ENCODE measurements at places on chromosomes 5 and 9.
A peak's percentile ranks its signal among the peaks of the same experiment; 100 is the strongest.

- no peak for DNase-seq
These were observed 40.8 kb downstream of the SHC3 start for GRCh38 chr9:89137542-89138462.

DNA sequence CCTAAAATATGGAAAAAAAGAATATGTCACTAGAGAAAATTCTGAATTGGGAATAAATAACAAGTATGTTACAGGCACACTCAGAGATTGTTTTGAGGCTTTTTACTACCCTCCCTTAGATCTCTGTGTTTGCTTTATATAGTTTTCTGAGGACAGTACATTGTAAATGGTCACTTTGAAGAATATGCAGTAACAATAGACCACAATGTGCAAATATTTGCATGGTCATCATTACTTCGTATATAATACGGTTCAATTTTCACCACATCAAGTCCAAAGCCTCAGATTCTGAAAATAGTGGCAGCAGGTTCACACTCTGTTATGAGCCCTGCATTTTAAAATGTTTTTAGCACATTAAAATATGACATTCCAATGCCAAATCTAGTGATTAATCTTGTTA lies 238.6 kb downstream of the ADAMTS6 start:
- no peak for DNase-seq

DNA sequence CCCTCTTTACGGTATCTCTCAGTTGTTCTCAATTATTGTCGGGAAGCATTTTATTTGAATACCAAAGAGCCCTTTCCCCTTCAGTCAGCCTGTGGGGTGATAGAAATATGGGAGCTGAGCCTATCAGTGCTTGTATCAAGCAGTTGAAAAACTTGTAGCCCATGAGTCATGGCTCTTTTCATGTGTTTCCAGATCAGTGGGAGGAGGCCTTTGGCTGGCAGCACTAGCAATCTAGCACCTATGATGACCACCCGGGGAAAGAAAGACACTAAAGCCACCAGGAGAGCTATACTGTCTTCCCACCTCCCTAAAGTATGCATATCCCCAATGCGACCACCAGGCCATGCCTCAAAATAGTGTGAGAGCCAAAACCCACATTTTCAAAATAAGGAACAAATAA lies 696.9 kb upstream of the C9orf72 start:
- no peak for DNase-seq

DNA sequence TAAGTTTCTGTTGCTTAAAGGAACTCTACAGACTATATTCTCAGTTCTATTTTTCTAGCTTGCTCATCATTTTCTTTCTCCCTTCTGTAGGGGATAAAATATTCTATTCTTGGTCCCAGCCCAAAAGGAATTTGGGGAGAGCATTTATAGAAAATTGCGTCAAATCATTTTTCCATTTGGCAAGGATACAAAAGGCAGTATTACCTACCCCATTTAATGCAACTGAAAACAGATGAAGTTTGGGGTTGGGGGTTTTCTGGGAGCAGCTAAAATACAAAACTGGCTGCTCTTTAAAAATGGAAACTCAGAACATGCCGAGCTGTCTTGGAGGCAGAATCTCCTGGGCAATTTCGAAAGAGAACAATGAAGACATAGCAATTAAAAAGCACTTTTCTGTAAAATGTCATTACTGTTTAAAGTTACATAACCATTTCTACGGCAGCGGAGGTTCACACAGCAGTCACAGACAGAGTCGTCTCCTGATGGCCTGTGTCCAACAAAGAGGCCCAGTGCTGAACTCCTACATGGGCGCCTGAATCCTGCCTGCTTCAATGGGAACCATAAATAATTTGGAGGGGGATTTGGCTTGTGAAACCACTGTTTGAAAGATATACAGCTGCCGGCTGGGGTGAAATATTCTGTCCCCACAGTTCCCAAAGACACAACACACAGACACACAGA lies 152.4 kb downstream of the BRINP1 start:
- DNase-seq, result no peak

DNA sequence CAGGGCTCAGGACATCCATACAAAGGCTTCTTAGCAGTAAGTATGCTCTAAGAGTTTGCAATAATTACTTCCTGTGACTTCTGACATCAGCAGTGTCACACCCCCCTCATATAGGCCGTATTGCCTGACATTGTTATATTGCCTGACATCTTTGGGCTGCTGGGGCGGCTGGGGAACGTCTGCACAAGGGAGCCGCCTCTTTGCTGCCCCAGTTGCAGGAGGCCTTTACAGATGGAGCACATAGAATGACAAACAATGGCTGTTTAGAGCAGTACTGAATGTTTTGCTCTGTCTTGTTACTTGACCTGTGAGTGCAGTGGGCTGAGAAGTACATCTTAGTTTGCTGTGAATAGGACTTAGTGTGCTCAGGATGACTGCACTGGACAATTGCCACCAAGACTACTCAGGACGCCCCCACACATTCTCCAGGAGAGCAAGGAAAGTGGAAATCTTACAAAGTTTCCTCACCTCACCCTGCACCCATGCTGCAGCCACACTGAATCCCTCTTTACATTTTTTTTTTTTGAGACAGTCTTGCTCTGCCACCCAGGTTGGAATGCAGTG lies 65.4 kb upstream of the SPOCK1 start:
- no peak for DNase-seq

DNA sequence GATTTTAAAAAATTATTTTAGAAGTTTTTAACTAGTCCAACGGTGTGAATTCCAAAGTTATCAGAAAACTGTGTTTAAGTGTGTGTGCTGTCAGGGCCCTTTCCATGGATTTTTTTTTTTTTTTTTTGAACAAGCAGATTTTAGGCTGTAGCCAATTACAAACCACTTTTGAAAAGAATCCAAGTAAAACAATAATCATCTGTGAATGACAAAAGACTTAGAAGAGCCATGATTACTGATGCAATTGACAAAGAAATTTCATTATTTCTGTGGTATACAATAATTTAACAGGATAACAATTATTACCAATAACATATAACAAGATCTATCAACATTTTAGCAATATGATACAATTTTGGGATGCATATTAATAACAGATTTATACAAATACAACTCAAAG lies 16.2 kb upstream of the PAIP1 start:
- DNase-seq, result no peak

GRCh38 chr9:14303100-14303499 lies 10.8 kb downstream of the NFIB start:
- DNase-seq, result no peak

DNA sequence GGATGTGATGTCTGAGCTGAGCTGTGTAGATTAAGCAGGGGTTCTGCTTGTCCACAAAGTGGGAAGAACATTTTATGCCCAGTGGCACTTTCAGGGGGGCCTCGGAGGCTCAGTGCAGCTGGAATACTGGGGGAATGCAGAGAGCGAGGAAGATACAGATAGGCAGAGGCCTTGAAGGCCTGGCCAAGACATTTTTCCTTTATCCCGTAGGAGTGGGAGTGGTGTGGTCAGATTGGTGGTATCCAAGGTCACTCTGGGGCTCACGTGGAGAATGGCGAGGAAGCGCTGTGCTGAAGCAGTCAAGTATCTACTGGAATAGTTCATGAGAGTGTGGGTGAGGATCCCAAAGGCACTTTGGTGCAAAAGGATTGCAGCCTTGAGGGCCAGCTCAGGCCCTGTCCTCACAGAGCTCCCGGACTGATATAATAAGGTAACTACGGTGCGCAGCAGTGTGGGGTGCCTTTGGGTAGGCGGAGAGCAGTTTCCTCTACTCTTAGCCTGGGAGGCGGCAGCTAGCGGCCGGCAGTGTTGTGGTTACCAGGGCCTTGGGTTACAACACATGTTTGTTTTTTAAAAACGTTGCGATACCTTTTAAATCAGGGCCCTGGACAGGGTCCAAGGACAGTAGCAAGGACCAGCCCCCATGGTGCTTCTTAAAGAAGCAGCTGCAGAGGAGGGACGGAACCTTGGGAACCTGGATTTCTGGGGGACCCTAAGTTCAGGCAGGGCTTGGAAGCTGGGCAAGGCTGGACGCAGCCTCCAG lies 10.8 kb upstream of the CCDC69 start:
- DNase-seq, result no peak

DNA sequence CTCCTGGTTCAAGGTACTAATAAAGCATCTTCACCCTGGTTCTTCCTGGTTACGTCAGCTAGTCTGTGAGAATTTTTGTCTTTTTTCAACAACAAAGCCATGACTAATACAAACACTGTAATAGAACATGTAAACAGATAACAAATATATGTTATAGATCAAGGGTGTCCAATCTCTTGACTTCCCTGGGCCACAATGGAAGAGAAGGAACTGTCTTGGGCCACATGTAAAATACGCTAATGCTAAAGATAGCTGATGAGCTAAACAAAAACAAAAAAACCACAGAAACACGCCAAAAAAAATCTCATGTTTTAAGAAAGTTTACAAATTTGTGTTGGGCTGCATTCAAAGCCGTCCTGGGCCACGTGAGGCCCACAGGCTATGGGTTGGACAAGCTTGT lies 124.5 kb upstream of the GNA14 start:
- DNase-seq, result no peak

DNA sequence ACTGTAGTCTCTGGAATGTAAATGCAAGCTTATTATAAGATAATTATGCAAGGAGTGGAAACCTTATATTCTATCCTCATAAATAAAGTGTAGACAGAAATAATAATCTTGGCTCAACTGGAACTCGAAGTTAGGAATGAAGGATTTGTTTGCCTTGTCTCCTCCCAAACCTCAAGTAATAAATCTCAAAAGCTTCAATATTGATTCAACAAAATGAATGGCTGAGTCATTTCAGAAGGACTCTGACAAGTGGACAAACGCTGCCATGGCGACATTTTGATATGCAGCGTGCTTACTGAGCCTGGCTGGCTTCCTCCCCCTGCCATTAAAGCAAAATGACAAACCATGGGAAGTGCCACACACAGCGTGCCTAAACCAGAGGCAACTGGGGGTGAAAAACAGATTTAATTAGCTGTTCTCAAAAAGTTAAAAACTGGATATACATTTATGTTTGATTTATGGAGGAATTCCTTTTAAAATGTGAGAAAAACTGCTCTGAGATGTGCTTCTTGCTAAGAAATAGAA lies 10.5 kb upstream of the ADGRV1 start:
- DNase-seq, result no peak

GRCh38 chr5:37738057-37738691 lies 101.7 kb downstream of the GDNF start:
- DNase-seq, result peak; percentile 13

DNA sequence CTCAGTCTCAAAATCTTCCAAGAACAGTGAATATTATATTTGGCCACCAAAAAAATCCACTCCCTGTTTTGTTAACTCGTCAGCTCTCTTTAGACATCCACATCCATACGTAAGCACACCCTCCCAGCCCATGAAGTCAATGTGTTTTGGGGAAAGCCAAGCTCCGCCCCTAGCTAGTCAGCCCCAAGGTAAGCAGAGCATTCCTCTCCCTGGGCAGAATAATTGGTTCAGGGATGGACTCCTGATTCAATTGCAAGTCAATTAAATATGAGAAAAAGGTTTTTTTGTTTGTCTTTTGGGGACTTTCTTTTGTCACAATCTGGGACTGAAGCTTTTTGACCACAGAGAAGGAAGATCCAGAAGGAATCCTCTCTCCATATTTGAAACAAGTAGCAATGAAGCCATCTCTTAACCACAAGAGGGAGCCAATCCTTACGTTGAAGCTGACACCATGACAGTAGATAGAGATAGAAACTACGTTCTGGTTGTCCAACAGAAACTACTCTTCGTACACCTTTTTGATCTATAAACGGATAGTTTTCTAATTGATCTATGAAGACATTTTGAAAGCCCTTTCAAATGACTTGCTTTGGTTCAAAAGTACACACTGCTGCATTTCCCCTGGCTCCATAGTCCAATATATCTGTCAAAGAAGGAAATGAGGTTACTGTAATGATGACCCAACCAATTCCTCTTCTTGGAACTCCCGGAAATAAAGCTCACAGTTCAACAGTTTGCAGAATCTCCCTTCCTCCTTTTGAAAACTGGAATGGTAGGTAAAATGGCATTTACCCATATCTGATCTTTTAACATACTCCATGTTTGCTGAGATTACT lies 166.4 kb downstream of the TLE1 start:
- no peak for DNase-seq

GRCh38 chr5:134547579-134547978 lies 22.1 kb downstream of the JADE2 start:
- DNase-seq, result no peak

- DNase-seq, result no peak
These were observed 13.0 kb upstream of the DPM2 start for GRCh38 chr9:127950513-127951289.

DNA sequence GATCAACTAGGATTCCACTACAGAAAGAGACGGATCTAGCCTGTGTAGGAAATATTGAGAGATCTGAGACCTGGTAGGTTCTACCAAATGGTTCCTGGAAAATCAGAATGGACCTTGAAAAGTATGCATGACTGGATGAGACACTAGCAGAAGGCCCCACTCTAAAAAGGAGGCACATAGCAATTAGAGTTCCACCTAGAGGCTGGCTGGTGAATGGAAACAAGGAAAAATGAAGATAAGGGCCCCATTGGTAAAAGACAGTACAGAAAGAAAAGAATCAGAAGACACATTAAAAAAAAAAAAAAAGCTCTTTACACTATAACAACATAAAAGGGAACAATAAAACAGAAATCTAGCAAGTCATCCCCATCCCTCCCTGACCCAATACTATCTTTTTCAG lies 518.5 kb downstream of the NR2F1-AS1 start:
- peak; percentile 51 for DNase-seq

DNA sequence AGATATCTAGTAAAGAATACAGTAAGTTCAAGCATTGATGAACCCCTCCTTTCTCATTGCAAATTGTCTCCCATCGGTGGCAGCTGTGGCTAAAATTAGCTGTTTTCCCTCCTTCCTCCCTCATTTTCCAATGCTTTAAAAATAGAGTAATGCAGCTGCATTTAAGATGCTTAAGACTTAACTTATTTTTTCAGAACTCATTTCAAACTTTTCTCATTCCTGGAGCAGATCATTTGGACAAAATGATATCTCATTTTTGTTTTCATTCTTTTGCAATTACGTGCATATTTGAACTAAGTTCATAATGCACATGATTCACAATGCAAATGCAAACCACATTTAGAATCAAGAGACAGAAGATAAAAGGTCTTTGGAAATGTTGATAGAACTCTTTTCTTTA lies 14.6 kb downstream of the HSPB3 start:
- no peak for DNase-seq

DNA sequence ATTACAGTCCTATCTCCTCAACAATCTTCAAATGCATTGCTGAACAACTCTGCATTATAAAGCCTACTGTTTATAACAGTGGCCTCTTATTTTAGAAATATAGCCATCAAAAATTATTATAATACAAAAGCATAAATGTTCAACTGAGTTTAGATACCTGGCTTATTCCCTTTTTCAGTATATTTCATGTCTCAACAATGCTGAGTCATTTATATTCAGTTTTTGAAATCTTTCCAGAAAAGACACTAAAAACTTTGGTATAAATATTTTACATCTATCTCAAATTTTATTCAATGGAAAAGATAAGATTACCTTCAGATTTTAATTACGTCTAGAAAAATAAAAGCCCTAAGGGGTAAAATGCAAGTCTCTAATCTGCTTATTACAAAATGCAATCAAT lies 37.9 kb downstream of the LURAP1L start:
- DNase-seq, result no peak
